Naive thymus-derived CD4-positive, alpha-beta T cell (primary cell): ENCODE measurements at places on chromosomes 11 and 22. TPM values are rescaled to one million over a fixed set of nuclear protein-coding genes. Genes with fewer than 3 reads are reported as not detected.

DNA sequence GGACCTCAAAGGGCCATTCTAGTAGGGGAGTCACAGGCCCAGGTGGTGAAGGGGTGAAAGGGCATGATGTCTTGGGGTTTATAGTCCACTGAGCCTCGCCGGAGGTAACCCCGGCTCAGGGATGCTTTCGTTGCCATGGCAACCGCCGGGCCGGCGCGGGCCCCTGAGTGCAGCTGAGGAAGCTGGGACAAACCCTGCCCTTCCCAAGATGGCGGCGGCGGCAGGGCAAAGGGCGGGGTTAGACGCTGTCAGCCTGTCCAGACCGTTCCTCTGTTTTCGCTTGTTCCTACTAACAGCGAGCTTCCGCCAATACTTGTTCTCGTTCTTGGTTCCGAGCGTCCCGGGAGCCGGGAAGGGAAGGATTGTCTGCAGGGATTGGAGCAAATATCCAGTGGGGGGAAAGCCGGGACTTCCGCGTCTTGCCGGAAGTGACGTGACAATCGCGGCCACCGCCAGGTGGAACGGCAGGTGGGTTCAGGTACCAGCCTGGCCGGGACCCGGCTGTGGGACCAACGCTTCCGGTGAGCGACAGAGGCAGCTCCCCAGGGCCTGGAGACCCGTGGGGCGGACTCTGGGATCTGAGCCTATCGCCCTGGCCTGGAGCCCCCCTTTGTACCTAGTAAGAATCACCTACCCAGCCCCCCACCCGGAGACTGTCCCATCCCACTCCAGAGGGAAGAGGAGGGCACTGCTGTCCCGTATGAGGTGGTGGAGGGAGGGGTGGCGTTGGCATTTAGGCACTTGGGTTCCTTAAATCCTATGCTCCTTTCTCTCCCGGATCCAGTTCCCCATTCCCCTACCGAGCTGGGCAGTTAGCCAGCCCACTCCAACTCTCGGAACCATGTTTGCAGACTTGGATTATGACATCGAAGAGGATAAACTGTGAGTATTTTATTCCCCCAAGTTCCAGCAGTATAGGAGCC, at the start of gene PICK1:
TSS of gene PICK1 (plus strand) at position 436 of the 923 bp plus-strand sequence. CDS start at position 842, 406 bp downstream.
- H3K36me3 ChIP-seq, result no peaks in the 10 kb centered on the region
- peak; percentile 83 for DNase-seq
- peaks cover 12% of the 10 kb centered on the region for H3K4me1 ChIP-seq

PRG2 gene
- total RNA-seq, result 1.7 TPM

OR5J2 gene
- not detected for total RNA-seq

PAX6 gene
- total RNA-seq, result not detected
